ENCODE measurements at places on chromosomes 2 and 18. TPM values are rescaled to one million over a fixed set of nuclear protein-coding genes. Genes with fewer than 3 reads are reported as not detected.
A peak's percentile ranks its signal among the peaks of the same experiment; 100 is the strongest.

COMMD1 gene
- polyA plus RNA-seq: 82.8 TPM

DNA sequence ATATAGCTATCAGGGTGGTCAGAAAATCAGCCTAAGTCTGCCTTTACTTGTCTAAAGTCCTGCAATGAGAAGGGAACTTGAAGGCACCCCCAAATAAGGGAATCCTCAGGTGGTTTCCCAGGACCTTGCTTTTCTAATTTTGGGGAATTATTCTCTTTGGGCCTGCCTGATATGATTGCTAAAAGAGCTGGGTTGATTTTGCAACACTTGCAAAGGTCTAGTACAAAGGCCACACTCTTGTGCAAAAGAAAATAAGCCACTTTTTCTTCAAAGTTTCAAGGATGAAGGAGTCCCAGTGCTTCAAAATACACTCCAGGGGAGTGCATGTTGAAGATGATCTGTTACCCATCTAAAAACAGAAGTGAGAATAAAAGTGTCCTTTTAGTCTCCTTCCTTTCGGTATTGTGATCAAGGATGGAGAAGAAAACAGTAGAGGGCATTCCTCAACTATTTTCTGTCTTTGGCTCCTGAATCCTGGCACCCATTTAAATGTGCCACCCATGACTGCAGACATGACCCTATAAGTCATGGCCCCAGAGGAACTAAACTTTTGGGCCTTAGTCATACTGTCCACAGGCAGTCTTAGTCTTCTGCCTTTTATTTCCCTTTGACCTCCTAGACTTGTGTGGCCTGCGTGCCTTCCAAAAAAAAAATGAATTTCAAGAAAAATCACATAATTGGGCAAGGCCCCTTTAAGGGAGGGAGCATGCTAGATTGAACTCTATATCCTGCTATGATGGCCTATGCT, 5.1 kb downstream of the SULT1C3 start:
- DNase-seq: no peak

GRCh38 chr2:68756178-68756577, 21.6 kb downstream of the ARHGAP25 start:
- DNase-seq: no peak

- DNase-seq: peak; percentile 12
These were observed 612.7 kb downstream of the EPHA4 start for GRCh38 chr2:220959391-220959802.

STPG4 gene
- polyA plus RNA-seq: 0.14 TPM

DNA sequence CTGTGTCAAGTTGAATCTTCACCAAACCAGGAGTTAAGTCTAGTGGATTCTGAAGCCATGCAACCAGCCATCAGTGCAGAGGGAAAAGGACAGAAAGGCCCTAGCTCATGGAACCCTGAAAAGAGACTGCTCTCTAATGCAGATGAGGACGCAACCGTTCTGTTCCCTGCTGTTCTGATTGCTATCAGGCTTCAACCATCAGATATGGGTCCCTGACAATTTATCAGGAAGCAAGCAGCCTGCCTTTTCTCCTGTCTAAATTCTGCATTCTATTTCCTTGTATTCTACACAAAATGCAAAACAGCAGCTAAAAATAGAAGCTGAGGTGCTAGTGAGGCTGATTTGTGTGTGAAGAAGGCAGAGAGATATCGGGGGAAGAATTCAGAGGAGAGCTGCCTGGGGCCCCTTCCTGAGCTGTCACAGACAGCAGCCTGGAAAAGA, 68.4 kb upstream of the RTN4 start:
- DNase-seq: no peak

All from renal pelvis (tissue), 12 donors.